ENCODE measurements at places on chromosomes 11 and 22.

DNA sequence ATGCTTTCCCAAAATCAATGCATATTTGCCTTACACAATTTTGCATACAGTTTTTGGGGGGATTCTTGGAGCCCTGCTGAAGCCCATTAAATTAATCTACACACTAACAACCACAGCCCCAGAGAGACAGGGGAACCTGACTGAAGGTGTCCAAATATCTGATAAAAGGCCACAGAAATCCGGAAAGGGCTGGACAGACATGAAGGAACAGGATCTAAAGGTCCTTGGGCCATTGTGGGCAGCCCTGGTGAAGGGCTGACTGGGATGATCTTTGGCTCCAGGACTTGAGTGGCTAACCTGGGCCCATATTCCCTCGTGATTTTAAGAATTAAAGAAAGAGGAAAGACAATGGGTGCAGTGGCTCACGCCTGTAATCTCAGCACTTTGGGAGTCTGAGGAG lies 6.8 kb upstream of the WDR74 start:
- DNase-seq = no peak

GRCh38 chr22:49636649-49637048 lies 191.0 kb downstream of the BRD1 start:
- no peak for DNase-seq

- DNase-seq = no peak
Measured at GRCh38 chr11:68664141-68664540, 20.2 kb upstream of the GAL start.

DNA sequence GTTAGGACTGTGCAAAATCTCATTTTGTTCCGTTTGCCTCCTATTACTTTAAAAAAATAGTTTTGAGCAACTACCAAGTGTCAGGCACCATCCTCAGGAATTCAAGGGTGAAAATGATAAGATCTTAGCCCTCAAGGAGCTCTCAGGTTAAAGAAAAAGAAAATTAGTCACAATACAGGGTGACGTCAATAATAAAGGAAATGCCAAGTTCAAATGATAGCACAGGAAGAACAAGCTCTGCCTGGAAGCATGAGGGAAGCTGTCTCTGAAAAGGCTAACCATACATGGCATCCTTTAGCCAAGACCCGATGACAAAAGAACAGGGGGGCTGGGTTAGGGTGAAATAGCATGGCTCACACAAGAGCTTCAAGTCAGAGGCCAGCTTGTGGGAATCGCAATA lies 11.1 kb upstream of the MPZL2 start:
- no peak for DNase-seq

GRCh38 chr11:69486773-69487291 lies 5.4 kb downstream of the LINC01488 start:
- DNase-seq = no peak

DNA sequence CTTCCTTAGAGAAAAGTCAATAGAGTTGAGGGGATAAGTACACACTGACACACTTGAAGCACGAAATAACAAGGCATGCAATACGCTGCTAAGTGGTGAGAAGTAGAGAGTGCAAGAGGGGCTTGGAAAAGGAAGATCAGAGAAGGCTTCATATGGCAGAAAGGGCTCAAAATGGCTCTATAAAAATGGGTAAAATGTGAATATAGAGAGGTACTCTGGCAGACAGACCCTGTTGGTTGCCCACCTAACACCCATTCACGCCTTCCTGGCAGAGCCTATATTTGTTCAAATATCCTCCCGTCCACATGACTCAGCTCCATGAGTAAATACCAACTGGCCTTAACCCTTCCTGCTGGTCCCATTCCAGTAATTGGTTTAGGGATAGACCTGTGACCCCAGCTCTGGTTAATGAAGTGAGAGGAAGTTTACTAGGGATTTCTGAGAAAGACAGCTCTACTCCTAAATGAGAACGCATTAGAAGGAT lies 38.9 kb upstream of the CCDC34 start:
- no peak for DNase-seq

DNA sequence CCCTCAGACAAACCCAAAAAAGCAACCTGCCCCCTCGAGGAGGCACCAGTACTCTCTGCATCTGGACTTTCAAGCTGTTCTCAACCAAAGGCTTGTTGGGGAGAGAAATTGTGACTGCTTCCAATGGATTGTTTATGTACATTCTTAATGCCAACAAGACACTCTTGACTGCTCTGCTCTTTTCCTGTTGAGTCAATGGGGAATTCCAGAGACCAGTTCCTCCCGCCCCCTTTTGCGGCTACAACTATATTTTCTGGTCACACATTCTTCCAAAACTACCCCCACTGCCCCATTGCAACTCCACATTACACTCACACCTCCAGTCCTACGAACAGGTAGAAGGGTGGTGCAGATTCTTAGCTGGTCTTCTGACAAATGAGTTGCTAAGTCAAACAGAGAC lies 187.0 kb downstream of the DSCAML1 start:
- DNase-seq = no peak

- no peak for DNase-seq
Measured at GRCh38 chr22:32281072-32281471, 25.9 kb upstream of the SLC5A4 start.

- DNase-seq = no peak
Measured at GRCh38 chr22:31291481-31292235, 630 bp downstream of the PIK3IP1 start.

DNA sequence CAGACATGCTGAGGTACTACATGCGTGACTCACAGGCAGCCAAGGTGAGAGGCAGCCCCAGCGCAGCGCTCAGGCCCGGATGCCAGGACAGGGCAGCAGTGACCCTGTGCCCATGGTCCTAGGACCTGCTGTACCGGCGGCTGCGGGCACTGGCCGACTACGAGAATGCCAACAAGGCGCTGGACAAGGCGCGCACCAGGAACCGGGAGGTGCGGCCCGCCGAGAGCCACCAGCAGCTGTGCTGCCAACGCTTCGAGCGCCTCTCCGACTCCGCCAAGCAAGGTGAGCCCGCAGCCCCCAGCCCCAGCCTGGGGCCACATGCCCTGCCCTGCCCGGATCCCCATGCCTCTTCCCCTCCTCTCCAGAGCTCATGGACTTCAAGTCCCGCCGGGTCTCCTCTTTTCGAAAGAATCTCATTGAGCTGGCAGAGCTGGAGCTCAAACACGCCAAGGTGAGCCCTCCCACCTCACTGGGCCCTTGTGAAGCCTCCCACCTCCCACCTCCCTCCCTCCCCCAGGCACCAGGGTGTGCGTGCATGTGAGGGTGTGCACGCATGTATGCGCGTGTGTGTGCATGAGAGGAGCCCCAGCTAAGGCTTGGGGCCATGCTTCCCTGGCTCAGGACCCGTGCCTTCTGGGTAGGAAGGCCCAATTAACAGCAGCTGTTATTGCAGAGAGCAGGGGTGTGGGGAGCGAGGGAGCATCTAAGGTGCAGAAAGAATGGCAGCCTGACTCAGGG lies 5.3 kb downstream of the CFL1 start:
- no peak for DNase-seq

- no peak for DNase-seq
Measured at GRCh38 chr11:111423250-111423615, 44.2 kb upstream of the POU2AF1 start.

GRCh38 chr22:49404576-49405241 lies 423.0 kb downstream of the BRD1 start:
- no peak for DNase-seq

GRCh38 chr11:129737831-129738230 lies 77.8 kb upstream of the TMEM45B start:
- DNase-seq = no peak

DNA sequence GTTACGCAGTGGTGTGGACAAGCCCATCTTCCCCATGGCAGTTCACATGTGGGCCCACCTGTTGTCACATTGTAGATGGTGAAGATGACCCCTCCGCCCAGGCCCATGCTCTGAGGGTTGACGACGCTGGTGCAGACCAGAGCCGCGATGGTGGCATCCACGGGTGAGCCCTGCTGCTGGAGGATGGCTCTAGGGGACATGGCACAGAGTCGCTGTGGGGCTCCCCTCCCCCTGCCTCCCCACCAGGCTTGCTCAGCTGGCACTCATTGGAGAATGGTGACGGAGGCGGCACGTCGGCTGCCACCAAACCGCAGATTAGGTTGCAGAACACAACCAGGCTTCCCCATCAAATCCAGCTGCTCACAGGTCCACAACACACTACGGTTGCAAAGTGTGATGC lies 11.1 kb downstream of the GGT5 start:
- no peak for DNase-seq

DNA sequence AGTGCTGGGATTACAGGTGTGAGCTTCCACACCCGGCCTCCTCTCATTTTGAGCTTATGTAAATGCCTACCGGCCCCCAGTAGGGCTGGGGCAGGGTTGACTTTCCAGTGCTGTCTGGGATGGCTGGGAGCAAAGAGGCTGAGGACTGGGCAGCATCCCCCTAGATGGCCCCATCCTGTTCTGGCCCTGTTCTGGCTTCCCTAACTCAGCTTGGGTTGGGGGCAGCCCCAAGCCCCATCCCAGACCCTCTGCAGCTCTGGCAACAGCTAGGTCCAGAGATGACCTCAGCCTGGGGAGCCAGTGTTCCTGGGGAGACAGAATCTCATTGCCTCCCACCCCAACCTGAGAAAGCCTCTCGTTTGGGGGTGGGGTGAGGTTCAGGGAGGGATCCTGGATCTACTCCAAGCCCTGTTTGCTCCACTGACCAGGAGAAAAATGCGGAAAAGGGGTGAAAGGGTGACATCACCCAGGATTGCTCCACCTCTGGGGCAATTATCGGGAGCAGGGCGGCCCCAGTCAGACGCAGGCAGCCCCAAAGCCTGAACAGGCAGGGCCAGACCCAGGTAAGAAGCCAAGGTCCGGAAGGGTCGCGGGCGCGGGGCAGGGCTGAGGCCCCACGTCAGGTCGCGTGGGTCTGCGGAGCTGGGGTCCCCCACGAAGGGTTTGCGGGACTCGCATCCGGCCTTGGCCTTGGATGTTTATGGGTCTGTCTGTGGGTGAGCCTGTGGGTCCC lies at the start of gene PNPLA2:
Gene PNPLA2 (plus strand): TSS at position 519 of the 733 bp plus-strand sequence. CDS start 805 bp downstream, outside the sequence.
- no peak for DNase-seq

- DNase-seq = no peak
Measured at GRCh38 chr11:2772544-2773031, 72.8 kb upstream of the KCNQ1OT1 start.

DNA sequence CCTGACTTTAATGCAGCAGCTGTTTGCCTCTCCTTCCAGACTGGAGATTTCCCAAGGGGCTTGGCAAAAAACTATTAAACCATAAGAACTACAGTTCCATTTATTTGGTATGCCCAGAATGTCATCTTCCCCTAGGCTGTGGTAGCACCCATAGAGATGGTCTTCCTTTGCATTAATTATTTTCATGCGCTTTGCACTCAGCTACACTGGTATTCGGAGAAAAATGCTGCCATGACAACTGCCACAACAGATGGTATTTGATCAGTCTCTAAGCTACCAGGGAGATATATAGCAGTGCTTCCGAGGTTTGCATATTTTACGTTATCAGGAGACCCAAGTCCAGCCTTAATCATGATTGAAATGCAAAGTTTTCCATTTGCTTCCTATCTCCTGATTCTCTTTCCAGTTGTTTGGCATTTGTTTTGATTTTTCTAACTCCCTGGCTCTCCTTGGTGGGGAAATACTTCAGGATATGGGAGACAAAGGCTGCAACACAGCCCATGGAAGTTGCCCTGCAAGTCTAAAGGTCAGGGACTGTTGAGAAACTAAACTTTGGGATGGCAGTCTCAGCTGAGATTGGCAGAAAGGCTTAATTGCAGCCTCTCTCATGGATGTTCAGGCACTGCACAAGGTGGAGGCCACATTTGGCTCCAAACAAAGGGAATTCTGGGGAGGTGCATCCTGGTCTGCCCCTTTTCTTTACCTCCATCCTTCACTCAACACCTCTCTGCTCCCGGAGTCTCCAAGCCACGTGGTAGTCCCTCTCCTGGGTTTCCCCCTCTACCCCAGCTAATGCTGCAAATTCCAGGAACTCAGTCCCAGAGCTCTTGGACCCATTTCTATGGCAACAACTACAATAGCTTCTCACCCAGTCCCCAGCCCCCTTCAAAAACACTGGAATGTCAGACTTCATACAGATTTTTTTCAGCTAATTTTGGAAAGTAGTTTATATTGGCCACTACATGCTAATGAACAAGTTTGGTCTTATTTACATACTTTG lies 151.8 kb downstream of the NAV2 start:
- no peak for DNase-seq

- no peak for DNase-seq
Measured at GRCh38 chr11:110490886-110491285, 61.1 kb downstream of the FDX1 start.

DNA sequence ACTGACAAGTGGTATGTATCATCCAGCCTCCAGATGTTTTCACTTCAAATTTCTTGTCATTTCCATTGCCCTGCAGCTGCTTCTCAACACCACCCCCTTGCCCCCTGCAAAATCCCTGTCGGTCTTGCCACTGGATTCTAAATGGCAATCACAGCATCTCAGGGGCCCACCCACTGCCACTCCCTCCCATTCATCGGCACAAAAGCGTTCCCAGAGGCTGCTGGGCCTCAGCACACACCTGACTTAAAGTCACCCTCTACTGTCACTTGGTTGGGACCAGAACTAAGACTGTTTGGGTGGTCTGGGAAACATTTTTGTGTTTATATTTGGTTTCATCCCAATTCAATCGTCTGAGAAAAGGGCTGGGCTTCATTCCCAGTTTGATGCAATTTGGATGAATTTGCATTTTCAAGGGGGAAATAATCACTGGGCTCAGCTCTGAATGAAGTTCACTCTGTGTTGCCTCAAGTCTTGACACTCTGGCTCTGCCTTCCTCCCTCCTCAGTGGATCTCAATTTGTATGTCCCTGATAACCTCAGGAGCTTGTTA lies 27.1 kb downstream of the SYT13 start:
- no peak for DNase-seq

DNA sequence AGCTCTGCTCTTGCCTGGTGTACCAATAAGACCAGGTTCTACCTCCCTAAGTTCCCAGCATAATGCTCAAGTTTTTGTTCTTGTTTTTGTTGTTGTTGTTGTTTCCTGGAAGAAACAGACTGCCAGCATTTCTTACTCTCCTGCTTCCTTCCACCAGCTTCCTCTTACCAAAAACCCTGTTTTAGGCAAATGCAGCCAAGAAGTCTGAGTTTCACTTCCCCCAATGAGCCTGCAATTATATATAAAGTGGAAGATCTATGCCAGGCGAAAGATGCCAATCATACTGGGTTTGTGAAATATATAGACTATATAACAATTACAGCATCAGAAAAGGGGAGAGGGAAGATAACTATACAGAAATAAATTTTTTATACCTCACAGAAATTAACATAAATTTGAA lies 931.5 kb upstream of the FAT3 start:
- DNase-seq = no peak

DNA sequence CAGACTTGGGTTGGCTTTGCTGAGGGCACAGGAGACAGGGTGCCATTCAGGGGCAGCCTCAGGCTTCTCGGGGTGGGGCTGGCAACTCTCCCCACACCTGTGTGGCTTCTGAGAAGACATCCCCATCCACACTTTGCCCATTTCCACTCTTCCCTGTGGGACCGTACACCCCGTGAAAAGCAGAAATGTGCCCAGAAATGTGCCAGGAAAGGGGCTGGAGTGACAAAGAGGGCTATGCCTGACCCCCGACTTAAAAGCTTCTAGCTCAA lies 50.6 kb downstream of the SGSM3 start:
- DNase-seq = no peak

- DNase-seq = no peak
Measured at GRCh38 chr22:22414266-22414665, 94.3 kb downstream of the ZNF280B start.

- no peak for DNase-seq
Measured at GRCh38 chr11:75328426-75329277, 22.8 kb downstream of the ARRB1 start.

- DNase-seq = no peak
Measured at GRCh38 chr11:446891-447290, 3.2 kb upstream of the PTDSS2 start.
